Upper lobe of right lung (tissue), 1 donor: ENCODE measurements at places on chromosomes 2 and 18.

GRCh38 chr18:34258176-34258575 is 33.5 kb upstream of the NOL4 start:
- H3K27ac ChIP-seq = no peak overlapping the region
- no peaks in the 10 kb centered on the region for H3K36me3 ChIP-seq
- no peaks in the 10 kb centered on the region for H3K27me3 ChIP-seq
- no peak overlapping the region for H3K4me3 ChIP-seq

- H3K27me3 ChIP-seq = no peaks in the 10 kb centered on the region
- DNase-seq = no peak
- no peak overlapping the region for H3K4me3 ChIP-seq
- H3K27ac ChIP-seq = no peak overlapping the region
Measured at GRCh38 chr2:99898336-99899048, 243.9 kb downstream of the AFF3 start.

DNA sequence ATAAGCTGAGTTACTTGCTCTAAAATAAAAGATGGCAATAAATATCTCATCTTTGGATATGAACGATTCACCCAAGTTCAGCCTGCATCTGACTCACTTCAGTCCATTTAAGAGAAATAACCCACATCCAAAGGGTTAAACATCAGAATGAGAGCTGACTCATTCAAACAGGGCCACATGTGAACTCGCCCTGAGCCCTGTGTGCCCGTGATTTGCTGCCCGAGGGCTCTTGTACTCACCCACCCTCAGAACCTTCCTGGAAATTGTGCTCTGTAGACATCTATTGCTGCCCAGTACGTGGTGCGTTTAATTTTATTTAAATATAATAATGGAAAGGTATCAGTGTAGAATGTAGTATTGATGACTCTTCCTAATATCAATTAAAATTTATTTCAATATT is 66.9 kb upstream of the RBM44 start:
- H3K27ac ChIP-seq = peak overlapping the region; percentile 71
- no peak for DNase-seq
- no peaks in the 10 kb centered on the region for H3K27me3 ChIP-seq
- H3K4me3 ChIP-seq = no peak overlapping the region
- peaks cover 21% of the 10 kb centered on the region for H3K36me3 ChIP-seq

DNA sequence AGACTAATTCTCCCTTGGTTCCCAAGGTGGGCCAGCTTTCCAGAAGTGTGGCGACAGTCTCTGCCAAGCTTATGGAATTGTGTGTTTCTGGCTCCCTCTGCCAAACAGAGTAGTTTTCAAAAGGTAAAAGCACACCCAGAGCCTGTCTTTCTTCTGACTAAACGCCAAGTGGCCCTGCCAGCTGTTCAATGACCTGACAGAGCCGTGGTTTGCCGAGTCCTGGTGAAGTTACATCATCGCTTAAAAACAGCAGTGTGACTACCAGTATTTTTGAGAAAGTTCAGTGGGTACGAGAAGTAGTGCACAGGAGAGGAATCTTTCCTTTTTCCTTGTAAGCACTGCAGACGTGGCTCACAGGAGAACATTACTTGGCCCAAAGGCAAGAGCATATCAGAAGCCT is 1.9 kb downstream of the PER2 start:
- peak; percentile 78 for DNase-seq
- H3K4me1 ChIP-seq = peaks cover 48% of the 10 kb centered on the region
- peak overlapping the region; percentile 97 for H3K27ac ChIP-seq

DNA sequence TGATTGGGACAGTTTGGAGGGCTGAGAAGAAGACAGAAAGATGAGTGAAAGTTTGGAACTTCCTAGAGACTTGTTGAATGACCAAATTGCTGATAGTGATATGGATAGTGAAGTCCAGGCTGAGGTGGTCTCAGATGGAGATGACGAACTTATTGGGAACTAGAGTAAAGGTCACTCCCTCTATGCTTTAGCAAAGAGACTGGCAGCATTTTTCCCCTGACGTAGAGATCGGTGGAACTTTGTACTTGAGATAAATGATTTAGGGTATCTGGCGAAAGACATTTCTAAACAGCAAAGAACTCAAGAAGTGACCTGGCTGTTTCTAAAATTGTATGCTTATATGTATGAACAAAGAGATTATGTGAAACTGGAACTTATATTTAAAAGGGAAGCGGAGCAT is 221.2 kb upstream of the KCNJ3 start:
- no peaks in the 10 kb centered on the region for H3K36me3 ChIP-seq
- no peak overlapping the region for H3K27ac ChIP-seq
- no peak for DNase-seq
- no peaks in the 10 kb centered on the region for H3K27me3 ChIP-seq

GRCh38 chr18:59565957-59566356 is 131.3 kb downstream of the CCBE1 start:
- H3K36me3 ChIP-seq = no peaks in the 10 kb centered on the region
- peaks cover 6% of the 10 kb centered on the region for H3K4me1 ChIP-seq
- no peak for DNase-seq
- peaks cover 3% of the 10 kb centered on the region for H3K27me3 ChIP-seq
- H3K27ac ChIP-seq = no peak overlapping the region

DNA sequence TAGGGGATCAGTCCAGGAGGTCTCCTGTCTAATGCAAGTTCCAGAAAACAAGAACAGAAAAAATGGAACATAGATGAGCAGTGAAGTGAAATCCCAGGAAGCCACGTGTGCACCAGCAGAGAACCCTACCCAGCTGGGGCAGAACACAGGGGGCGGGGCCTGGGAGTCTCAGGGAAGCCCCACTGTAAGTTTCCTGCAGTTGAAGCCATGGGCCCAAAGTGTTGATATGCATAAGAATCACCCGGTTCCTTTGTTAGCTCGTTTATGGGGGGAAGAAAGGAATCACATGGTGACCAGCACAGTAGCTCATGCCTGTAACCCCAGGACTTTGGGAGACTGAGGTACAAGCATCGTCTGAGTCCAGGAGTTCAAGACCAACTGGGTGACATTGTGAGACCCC is 131.3 kb downstream of the INO80D start:
- no peaks in the 10 kb centered on the region for H3K36me3 ChIP-seq

DNA sequence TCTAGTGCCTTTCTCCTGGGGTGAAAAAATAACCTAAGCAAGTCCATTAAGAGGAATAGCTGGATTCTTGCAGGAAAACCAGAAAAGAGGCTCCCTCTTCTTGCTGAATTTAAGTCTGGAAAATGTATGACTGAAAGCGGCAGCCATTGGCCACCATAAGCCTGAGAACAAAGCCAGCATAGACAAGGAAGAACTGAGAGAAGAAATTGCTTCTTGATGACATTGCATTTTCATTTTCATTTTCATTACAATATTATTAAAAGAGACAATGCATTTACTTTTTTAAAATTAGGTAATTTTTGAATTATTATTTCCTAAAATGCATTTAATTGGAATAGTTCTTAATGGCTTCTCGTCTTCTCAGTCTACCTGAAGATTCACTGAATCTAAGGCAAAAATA is 1157.5 kb upstream of the ZEB2 start:
- H3K4me3 ChIP-seq = no peak overlapping the region
- H3K4me1 ChIP-seq = no peaks in the 10 kb centered on the region
- no peak overlapping the region for H3K27ac ChIP-seq
- H3K27me3 ChIP-seq = no peaks in the 10 kb centered on the region

DNA sequence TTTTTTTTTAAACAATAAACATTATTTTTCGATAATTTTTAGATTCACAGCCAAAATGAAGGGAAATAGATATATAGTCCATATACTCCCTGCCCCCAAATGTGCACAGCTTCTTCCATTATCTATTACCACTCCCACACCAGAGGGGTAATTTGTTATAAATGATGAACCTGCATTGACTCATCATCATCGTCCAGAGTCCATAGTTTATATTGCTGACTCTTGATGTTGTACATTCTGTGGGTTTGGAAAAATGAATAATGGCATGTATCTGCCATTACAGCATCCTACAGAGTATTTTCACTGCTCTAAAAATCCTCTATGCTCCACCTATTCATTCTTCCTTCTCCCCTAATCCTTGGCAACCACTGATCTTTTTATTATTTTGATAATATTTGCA is 121.5 kb downstream of the LTBP1 start:
- no peak overlapping the region for H3K4me3 ChIP-seq
- DNase-seq = no peak
- H3K36me3 ChIP-seq = no peaks in the 10 kb centered on the region
- H3K4me1 ChIP-seq = no peaks in the 10 kb centered on the region
- H3K27me3 ChIP-seq = no peaks in the 10 kb centered on the region
- H3K27ac ChIP-seq = no peak overlapping the region

- peaks cover 7% of the 10 kb centered on the region for H3K36me3 ChIP-seq
- no peak overlapping the region for H3K4me3 ChIP-seq
- H3K27ac ChIP-seq = no peak overlapping the region
Measured at GRCh38 chr2:237987268-237987667, 20.5 kb downstream of the UBE2F start.

DNA sequence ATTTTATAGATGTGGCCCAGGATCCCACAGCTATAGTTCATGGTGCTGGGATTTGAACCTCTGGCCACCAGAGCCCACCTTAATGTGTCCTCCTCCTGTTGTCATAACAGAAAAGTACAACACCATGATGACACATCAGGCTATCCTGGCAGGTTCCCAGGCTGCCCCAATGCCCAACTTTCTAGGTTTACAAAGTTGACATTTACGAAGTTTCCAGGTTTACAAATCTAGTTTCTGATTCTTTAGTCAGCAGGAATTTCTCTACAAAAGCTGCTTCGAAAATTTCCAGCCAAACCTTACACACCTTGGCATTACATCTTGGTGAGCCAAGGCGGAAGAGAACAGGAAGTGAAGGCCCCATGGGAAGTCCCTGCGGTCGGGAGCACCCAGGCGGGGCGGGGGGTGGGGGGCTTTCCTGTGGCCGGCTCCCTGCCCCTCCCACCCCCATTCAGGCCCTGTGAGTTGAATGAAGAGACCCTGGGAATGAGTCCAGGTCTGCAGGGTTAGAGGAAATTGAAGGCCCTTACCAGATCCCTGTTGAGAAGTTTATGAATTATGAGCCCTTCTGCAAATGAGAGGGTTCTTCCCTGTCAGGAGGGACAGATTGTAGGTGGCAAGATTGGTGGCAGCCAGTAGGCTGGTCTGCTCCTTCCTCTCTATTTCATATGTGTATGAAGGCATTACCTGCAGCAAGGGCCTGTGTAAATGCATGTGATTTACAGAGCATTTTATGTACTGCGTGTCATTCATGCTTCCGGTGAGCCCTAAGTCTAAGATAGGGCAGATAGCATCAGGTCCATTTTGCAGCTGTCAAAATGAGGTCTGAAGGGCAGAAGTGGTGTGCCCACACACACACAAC is 11.1 kb upstream of the IL1RN start:
- no peaks in the 10 kb centered on the region for H3K27me3 ChIP-seq
- no peak overlapping the region for H3K4me3 ChIP-seq
- H3K36me3 ChIP-seq = no peaks in the 10 kb centered on the region
- H3K27ac ChIP-seq = no peak overlapping the region

DNA sequence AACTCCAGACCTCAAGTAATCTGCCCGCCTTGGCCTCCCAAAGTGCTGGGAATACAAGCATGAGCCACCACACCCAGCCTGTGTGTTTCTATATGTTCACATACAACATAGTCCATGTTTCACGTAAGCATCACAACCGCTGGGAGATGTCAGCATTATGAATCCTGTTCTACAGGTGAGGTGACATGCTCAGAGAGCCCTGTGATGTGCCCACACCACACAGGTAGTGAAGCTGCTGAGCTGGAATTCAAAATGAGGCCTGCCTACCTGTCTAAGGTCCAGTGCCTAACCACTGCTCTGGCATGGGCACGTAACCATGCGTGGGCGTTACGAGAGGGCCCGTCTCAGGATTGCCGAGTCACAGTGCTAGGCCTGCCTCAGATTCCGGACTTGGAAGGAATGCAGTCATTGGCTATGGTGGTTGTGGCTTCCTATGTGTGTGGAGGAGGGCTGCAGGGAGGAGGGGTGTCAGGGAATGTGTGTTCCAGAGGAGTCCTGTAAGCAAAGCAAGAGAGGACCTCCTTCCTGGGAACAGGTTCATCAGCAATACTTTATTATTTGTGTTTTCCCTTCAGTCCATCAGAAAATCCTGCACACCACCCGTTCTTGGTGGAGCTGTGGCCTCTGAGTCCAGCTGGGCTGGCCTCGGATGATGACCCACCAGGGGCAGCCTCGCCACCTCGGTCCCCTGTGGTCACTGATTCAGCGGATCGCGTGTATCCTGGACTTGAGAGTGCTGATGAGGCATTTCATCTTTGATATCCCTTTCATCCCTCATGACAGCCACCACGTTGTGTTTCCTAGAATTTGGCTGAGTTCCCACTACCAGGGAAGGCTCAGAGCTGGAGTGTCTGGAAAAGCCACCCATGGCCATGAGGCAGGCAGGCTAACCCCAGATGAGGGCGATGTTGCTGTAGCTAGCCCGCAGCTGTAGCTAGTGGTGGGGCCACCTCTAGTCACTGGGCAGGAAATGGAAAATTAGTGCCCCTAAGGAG is 31.1 kb downstream of the HK2 start:
- no peaks in the 10 kb centered on the region for H3K27me3 ChIP-seq
- peaks cover 41% of the 10 kb centered on the region for H3K4me1 ChIP-seq
- DNase-seq = peak; percentile 78
- no peaks in the 10 kb centered on the region for H3K36me3 ChIP-seq
- H3K4me3 ChIP-seq = no peak overlapping the region

DNA sequence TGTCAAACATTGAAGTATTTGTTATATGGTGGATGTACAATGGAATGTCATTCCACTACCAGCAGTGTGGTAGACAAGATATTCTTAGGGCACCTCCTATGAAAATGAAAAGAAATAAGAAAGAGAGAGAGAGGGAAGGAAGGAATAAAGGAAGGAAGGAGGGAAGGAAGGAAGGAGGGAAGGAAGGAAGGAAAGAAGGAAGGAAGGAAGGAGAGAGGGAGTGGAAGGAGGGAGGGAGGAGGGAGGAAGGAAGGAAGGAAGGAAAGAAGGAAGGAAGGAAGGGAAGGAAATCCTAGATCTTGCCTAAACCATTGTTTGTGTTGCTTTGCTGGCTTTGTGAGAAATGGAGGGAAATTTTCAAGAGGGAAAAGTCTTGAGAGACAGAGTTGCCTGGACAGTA is 50.1 kb upstream of the TCF7L1 start:
- no peak overlapping the region for H3K27ac ChIP-seq
- H3K36me3 ChIP-seq = no peaks in the 10 kb centered on the region
- H3K27me3 ChIP-seq = no peaks in the 10 kb centered on the region
- no peak for DNase-seq
- H3K4me1 ChIP-seq = no peaks in the 10 kb centered on the region
- H3K4me3 ChIP-seq = no peak overlapping the region

- no peak for DNase-seq
- no peaks in the 10 kb centered on the region for H3K27me3 ChIP-seq
- H3K27ac ChIP-seq = no peak overlapping the region
- no peak overlapping the region for H3K4me3 ChIP-seq
- no peaks in the 10 kb centered on the region for H3K36me3 ChIP-seq
Measured at GRCh38 chr2:36059691-36060090, 295.9 kb upstream of the CRIM1 start.

GRCh38 chr18:54140641-54141040 is 83.8 kb downstream of the MBD2 start:
- no peak overlapping the region for H3K27ac ChIP-seq
- no peaks in the 10 kb centered on the region for H3K27me3 ChIP-seq
- no peaks in the 10 kb centered on the region for H3K4me1 ChIP-seq
- DNase-seq = no peak
